Activated T-helper 1 cell treated with anti-CD3 and anti-CD28 coated beads, Interleukin-12 subunit alpha, Interleukin-12 subunit beta, Interleukin-2, Interleukin-4 antibody, amounts not matched to agents 30 ng/mL and 10 ng/mL and 1 ng/mL, durations not matched to agents 14 hours and 24 hours and 36 hours (primary cell): ENCODE measurements at places on chromosomes 4 and X.

DNA sequence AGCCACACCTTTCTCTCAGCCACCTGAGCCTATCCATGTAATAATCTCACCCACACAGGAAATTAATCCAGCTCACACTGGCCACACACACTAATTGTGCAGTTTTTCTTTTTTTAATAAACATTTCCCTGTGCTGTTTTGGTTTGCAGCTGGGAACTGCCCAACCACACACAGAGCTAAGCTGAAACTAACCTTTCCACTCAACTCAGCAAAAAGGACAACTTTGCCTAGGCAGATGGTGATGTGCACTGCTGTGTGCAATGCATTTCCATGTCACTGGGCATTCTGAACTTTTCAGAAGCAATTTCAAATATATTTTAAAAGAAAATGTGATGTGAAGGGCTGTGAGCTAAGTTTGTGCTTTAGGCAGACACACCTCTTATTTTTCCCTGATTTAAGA is 70.0 kb upstream of the TLL1 start:
- no peak for DNase-seq

DNA sequence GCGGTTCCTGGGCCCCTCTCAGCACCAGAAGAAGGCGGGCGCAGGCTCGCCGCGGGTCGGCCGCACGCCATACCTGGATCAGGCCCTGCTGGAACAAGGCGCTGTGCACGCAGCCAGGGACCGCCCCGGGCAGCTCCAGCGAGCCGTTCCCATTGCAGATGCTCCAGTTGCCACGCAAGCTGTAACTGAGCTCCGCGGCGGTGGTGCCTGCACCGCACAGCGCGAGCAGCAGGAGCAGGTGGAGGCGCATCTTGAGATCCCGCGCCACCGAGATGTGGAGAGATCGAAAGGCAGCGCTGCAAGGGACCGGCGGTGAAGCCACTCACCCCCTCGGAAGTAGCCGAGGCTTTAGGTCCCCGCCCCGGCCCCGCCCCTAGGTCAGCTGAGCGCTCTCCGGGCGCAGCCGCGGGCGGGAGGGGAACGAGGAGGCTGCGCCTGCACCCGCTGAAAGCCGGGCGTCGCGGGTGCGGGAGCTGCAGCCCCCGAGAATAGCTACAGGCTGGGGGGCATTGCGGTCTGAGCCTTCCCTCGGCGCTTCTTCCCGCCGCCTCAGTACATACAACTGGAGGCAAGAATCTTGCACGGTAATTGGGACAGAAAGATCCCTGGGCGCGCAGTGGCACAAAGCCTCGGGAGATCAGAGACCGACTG is at the start of gene MANBA:
TSS of gene MANBA (minus strand) at position 324 of the 651 bp plus-strand sequence. CDS start at position 250, 74 bp downstream.
- peak; percentile 77 for DNase-seq

DNA sequence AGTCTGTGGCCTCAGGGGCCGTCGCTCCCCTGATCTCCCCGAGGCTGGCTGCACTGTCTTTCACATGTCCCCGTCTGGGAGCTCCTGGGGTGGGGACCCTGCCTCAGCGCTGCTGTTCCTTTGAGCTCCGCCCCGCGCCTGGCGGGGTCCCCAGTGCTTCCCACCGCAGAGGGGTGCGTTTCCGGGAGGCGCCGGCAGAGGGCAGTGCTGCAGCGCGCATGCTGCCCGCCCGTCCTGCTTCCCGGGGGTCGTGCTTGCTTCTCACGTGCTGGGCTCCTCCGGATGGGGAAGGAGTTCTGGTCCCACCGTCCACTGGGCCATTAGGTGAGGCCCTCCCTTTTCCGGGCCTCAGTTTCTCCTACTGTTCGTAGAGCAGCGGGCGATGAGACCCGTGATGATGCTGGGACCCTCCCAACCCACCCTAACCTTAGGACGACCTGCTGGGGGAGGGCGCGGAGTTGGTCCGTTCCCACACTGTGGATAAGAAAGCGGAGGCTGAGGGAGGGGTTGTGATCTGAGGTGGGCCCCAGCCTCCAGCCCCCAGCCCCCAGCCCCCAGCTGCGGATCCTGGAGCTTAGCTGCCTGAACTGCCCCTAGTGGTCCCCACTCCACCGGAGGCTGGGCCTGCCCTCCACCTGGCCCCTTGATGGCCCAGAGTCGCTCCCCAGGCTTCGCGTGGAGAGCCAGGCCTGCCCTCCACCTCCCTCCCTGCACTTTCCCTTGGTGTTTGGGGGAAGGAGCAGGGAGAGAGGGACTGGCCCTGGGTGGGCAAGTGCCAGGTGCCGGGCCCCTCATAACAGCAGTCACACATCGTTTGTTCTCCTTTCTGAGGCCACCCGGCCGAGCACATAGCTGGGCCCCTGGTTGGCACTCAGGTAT is 15.3 kb downstream of the CPZ start:
- peak; percentile 6 for DNase-seq

DNA sequence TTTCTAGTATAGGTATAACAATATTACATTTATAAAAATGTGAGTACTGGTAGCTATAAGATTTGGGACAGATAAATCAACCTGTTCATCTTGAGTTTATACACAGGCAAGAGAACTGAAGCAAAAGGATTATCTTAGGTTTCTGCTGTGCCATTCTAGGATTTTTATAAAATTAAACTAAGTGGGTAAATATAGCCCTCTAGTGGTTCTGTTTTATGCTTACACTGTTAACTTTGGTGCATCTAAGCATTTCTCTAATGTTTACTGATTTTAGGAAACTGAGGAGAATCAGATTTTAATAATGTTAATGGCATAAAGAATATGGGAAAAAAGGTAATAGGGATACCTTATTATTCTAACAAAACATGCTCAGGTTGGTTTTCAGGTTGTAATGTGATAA is 1.1 kb upstream of the RRH start:
- no peak for DNase-seq
